ENCODE measurements at places on chromosomes 12 and 14.
A peak's percentile ranks its signal among the peaks of the same experiment; 100 is the strongest.

- DNase-seq = no peak
Observed at GRCh38 chr14:69317102-69317755, 57.3 kb downstream of the GALNT16 start.

DNA sequence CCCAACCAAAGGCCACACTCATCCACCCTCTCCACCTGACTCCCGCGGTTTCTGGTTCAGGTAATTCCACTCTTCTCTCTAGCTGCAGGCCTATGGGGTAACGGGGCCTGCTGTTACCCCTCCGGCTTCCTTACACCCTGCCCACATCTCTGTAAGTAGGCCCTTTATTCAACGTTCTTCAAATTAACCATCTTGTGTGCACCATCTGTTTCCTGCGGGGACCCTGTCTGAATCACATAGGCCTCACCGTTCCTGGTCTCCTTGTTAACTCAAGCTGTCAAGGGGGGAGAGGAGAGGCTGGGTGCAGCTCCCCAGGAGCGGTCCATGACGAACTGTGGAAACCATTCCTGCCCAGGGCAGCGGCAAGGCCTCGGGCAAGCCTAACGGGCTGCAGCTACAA, 9.3 kb upstream of the DLK1 start:
- no peak for DNase-seq

DNA sequence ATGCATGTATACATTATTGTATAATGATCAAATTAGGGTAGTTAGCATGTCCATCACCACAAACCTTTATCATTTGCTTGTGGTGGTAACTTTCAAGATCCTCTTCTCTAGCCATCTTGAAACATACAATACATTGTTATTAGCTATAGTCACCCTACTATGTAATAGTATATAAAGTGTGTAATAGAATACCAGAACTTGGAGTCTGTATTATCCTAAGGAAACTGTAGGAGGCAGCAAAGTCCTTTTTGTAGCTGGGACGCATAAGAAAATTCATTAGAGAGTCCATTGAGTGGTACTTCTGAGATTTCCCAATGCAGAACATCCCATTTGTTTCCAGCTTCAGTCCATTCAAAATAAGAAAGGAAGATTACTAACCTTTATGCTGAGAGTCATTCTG, 325.9 kb upstream of the LRFN5 start:
- DNase-seq = no peak

- no peak for DNase-seq
Observed at GRCh38 chr12:104342635-104343249, 39.2 kb downstream of the EID3 start.

DNA sequence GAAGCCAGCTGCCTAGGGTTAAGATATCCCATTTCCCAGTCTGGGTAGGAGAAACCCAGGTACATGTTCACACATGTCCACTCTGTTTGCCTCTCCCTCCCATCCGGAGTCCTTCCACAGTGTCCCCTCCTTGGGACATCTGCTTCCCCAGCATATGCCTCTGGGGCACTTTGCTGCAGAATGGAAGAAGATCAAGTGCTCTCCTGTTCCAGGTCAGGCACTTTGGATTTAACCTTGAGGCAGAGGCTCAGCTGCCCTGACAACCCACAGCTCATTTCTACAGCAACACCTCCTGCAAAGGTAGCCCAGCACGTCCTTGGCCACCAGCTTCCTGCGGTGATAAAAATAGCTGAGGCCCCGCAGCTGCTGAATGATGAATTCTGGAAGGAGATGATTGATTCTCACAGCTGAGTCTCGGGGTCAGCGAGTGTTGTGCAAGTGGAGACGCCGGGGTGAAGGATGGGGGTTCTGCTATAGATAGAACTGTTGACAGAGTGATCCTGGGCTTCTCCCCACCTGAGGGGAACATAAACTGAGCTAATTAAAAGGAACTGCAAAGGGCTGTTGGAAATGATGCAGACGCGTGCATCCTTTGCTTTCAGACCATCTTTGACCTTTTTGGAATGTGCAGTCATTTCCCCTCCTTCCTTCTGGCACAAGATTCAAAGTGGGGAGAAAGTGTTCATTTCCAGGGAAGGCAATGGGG, 145.0 kb downstream of the SLC38A6 start:
- DNase-seq = no peak

DNA sequence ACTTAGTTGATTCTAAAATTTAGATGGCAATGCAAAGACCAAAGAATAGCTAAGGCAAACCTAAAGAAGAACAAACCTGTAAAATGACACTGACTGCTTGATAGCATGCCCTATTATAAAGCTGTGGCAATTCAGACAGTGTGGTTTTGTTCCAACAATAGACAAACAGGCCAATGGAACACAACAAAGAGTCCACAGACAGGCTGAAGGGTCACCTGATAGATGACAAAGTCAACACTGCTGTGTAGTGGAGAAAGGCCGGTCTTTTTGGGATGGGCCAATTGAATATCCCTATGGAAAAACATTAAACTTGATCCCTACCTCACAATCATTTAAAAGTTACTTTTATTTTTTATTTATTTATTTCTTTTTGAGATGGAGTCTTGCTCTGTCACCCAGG, 33.8 kb upstream of the SLC25A3 start:
- DNase-seq = no peak

DNA sequence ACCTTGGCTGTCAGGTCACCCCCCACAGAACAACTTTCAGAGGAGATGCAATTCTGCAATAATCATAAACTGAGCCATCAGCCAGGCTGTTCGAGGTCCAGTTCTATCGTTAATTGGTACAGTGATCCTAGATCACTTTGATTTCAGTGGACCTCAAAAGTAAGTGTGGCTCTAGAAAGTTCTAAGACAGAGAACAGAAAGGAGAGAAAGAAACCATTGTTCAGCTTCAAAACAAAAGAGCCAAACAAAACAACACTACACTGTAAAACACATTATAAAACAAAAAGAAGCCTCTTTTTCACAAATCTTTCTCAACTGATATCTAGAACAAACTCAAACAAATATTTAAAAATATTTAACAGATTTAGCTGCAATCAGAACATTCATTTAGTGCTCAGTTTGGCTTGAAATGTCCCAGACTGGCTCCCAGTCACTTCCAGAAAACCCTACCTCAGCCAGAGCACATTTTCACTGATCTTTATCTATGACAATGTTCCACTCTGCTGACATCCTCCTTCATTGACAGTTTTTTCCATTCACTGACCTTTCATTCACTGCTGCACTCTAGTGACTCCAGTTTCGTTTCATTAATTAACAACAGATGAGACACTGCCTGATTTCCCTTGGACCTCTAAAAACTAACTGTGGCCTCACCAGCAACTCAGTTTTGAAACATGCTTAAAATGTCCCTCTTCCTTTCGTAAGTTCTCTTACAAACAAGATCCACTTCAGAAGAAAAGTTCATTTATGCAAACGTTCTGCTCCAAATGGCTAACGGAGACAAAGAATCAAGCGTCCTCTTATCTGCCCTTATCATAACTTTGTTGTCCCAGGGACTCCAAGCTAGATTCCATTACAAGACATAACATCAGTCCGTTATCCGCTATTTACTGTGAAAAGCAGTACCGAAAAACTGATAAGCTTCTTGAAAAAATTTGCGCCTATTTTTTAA, 56.8 kb downstream of the DUSP16 start:
- peak; percentile 20 for DNase-seq

DNA sequence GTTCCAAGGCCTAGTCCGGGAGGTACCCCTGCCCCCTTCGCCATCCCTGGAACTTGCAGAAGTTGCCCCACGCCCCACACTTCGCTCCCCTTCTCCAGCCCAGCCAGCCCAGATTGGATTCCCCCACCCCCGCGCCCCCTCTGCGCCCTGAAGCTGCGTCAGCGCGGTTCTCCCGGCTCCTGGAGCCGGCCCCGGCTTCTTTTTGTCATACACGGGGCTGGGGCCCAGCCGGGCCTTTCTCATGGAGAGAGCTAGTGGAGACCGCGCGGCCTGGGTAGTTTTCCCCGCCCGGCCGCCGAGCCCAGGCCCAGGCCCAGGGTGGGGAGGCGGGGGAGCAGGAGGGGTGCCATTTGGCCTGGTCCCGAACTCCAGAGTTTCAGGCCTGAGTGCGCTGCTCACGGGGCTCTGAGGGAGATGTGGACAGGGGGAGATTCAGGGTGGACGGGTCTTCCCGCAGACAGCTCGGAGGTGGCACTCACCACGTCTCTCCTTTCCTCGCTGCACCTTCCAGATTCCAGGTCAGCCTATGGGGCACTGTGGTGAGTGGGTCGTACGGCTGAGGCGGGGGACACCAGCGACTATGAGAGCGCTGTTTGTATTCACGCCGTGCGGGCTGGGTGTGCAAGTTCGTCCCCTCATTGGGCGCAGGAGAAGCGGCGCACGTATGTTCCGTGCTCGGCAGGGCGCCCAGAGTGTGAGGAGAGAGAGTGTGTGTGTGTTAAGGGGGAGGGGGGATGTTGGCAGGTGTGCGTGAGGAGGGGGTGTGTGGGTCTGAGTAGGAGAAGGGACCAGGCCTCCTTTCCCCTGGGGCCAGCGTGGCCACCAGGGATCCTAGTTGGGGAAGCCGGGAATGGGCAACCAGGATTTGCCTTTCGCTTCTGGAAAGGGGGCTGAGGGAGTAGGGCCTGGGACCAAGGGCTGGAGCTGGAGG, 785 bp upstream of the LHX5 start:
- DNase-seq = no peak

DNA sequence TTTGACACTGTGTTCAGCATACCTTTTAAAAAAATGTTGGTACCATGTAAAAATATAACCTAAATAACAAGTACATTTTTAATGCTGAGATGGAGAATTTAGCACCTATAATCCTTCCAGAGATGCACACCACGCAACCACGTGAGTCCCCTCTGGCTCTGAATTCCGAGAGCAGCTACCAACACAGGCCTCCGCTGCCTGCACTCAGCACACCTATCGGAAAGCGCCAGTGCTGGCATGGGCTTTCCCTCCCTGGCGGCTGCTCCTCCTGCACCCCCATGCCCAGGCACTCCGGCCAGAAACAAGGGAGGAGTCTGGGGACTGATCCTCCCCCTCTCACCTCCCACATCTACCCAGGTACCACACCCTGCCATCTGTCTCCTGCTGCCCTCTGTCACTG, 47.0 kb downstream of the ITPK1 start:
- DNase-seq = no peak

- DNase-seq = no peak
Observed at GRCh38 chr12:41795051-41795600, 349.5 kb downstream of the GXYLT1 start.

DNA sequence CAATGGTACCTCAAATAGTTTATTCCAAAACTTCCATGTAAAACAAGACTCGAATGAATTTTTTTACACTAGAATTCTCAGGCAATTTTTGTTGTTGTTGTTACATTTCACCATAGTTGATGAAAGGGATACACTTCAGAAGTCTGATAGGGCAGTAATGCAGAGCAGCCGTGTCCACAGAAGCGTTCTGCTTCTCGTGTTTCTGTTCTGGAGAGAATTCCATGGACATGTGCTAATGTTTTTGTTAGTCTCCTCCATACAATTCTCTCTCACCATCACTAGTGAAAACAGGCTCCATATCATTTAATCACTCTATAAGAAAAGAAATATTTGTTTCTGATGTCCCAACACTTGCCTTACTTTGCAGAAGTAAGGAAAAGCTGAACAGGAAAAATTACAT, 606.1 kb downstream of the SLC16A7 start:
- no peak for DNase-seq

GRCh38 chr12:90013409-90013808, 304.8 kb upstream of the ATP2B1 start:
- DNase-seq = peak; percentile 24

DNA sequence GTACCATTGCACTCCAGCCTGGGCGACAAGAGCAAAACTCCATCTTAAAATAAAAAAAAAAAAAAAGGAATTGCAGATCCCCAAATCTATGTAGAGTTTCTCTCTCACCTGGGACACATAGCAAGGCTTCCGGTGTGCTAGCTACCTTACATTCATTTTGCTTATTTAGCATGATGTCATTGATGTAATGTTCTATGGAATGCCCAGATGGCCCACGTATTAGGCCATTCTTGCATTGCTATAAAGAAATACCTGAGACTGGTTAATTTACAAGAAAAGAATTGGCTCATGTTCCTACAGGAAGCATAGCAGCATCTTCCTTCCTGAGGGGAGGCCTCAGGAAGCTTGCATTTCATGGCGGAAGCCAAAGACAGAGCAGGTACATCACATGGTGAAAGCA, 36.9 kb upstream of the A2ML1 start:
- DNase-seq = no peak

DNA sequence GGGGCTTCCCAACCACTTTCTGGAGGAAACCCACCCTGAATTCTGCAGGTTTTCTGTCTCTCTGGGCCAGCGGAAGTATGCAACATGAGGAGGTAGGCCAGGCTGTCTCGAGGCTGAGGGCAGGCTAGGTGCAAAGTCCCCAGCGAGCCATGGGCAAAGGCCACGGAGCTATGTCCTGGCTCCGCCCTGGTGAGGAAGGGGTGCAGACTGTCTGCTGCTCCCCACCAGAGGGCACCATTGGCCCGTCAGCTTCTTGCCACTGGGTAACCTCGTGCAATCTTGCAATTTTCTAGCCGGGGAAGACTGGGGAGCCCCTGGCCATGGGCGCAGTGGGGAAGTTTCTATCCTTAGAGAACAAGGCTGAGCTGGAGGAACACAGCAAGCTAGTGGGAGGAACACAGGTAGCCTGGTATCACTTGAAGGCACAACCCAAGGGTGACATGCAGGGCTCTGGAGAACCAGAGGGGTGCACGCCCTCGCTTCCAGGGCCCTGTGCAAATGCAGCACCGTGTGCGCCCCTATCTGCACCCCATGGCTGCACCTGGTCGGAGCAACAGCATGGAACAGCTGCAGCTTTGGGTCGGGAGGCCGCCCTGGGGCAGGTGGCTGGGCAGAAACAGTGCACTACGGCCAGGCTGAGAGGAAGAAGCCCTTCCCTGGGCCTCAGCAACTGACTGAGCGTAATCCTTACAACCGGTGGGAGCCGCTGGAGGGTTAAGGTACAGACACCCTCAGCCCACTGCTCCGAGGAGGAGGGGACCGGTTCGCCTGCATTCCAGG, 27.6 kb upstream of the RPLP0 start:
- DNase-seq = peak; percentile 87

GRCh38 chr12:43762596-43762995, 3.8 kb downstream of the IRAK4 start:
- no peak for DNase-seq

DNA sequence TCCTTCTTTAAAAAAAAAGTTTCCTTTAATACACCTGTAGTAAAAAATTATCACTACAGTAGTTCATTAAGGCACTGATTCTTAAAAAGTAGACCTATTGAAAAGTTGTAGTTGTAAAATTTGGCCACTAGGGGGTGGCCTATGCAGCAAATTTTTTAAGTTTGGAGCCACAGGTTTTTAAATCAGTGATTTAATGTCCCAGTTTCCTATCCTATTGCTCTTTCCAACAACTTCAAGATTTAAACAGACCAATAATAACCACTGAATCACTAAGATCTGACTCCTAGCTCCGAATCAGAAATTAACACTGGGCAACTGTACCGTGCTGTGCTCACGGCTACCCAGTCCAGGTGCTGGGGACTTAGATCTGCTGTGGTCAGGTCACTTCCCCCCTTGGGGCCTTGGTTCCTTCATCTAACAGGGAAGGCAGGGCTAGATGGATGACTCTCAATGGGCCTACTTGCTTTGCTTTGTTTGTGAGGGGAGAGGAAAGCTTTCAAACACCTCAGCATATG, 279.3 kb downstream of the MED13L start:
- peak; percentile 28 for DNase-seq

GRCh38 chr12:114408886-114409851, 3.2 kb upstream of the TBX5 start:
- DNase-seq = no peak

- peak; percentile 27 for DNase-seq
Observed at GRCh38 chr12:49703647-49704137, 3.5 kb downstream of the FMNL3 start.

GRCh38 chr14:56752428-56752827, 57.9 kb downstream of the OTX2 start:
- DNase-seq = no peak

- no peak for DNase-seq
Observed at GRCh38 chr12:51381226-51382079, 9.8 kb downstream of the GALNT6 start.

Measured in CD4-positive, alpha-beta T cell treated with Interleukin-6 at 100 ng/mL for 8 hours (primary cell).